T-cell (primary cell): ENCODE measurements at places on chromosomes 13 and 19.
A peak's percentile ranks its signal among the peaks of the same experiment; 100 is the strongest.

- no peaks in the 10 kb centered on the region for H3K27me3 ChIP-seq
- no peak overlapping the region for H3K4me3 ChIP-seq
- no peak overlapping the region for H3K27ac ChIP-seq
- no peak for DNase-seq
- no peaks in the 10 kb centered on the region for H3K36me3 ChIP-seq
- H3K4me1 ChIP-seq = peaks cover 9% of the 10 kb centered on the region
Observed at GRCh38 chr13:94535775-94536174, 56.3 kb upstream of the DCT start.

DNA sequence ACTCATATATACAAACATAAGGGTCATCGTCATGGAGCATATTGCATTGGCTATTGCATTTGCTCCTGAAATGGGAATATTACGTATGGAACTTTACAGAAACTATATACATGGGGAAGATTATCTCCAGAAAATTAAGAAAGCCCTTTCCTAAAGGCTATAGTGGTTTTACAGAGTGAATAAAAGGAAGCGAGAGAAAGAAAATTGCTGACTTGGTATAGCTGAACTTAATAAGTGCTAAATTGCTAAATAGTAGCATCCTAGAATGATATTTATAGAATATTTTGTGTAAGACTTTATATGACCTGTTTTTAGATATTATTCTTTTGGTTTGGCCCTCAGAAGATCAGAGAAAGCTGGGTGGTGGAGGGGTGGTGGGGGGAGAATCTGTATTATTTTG, 114.6 kb downstream of the FLT1 start:
- H3K4me1 ChIP-seq = no peaks in the 10 kb centered on the region
- H3K4me3 ChIP-seq = no peak overlapping the region
- H3K27me3 ChIP-seq = no peaks in the 10 kb centered on the region
- DNase-seq = no peak

DNA sequence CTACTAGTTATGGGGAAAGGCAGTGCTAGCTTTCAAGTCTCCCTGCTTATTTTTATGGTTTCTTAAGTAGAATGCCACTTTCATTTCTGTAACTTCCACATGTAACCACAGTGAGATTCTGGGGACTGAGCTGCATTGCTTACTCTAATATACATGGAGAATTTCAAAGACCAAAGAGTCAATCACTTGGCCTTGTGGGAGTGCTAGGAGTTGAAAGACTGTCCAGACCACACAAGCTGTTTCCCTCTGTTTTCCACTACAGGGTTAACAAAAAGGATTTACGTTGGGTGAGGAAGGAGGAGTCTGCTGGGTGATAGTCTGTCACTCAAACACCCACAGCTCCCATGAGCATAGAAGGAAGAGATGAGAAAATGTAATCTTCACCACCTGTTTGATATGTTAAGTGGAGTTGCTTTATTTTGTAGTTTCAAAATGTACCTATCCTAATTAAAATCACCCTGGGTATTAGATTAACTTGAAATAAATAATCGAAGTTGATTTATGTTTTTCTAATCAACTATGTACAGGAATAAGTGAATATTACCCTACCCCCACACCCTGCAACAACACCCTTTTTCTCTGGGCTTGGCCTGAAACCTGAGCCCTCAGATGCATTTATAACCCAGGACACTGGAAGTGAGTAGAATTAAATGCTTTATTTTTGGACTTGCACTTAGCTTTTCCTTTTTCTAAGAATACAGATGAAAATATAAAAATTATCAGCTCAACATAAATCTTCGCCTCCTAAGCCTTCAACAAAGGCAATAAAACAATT, 225.8 kb upstream of the SLC10A2 start:
- no peaks in the 10 kb centered on the region for H3K4me1 ChIP-seq
- no peak overlapping the region for H3K4me3 ChIP-seq
- H3K36me3 ChIP-seq = no peaks in the 10 kb centered on the region
- DNase-seq = no peak

DNA sequence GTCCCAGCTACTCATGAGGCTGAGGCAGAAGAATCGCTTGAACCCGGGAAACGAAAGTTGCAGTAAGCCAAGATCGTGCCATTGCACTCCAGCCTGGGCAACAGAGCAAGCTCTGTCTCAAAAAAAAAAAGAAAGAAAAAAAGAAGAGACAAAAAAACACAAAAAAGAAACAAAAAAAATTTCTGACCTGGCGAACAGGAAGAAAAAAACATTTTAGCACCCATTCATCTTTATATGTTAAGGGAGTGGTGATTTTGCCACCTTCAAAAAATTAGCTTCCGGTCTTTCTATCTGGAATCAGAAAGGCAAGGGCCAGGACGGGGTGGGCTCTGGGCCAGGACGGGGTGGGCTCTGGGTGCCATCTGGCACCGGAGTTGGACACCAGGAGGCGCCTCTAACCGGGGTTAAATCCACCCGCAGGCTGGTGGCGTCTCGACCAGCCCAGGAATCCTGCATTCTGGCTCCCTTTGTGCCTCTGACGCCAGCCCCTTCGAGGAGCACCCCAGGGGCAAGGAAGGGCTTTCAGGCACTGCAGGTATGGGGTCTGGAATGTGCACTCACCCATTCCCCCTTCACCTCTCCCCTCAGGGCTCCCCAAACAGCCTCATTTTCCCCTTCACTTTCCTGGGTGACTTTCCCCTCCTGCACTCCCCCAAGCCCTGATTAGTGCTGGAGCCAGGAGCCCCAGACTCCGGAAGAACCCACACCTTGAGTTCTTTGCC, 10.4 kb upstream of the ZSWIM4 start:
- H3K4me1 ChIP-seq = peaks cover 49% of the 10 kb centered on the region
- no peaks in the 10 kb centered on the region for H3K36me3 ChIP-seq
- peak; percentile 68 for DNase-seq
- H3K4me3 ChIP-seq = no peak overlapping the region

- no peaks in the 10 kb centered on the region for H3K4me1 ChIP-seq
- DNase-seq = no peak
- H3K27ac ChIP-seq = no peak overlapping the region
- H3K36me3 ChIP-seq = no peaks in the 10 kb centered on the region
Observed at GRCh38 chr13:76638181-76638580, 248.0 kb downstream of the KCTD12 start.

DNA sequence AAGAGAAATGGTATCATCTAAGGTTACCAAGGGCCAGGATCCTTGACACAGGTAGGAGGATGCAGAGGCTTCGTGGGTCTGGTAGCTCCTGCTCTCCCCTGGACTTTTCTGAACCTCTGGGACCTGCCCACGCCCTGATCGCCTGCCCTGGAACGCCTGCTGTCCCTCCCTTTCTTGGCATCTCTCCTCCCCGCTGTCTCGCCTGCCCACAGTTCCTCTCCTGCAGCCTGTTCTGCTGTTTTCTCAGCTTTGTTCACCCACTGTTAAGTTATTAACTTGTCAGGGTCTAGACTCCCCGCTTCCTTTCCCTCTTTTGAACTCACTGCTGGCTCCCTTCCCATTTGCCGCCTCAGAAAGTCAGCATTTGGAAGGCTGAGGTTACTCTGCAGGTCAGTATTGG, 19.8 kb downstream of the SERP2 start:
- H3K36me3 ChIP-seq = no peaks in the 10 kb centered on the region
- H3K27me3 ChIP-seq = no peaks in the 10 kb centered on the region
- H3K4me3 ChIP-seq = no peak overlapping the region
- no peaks in the 10 kb centered on the region for H3K4me1 ChIP-seq

DNA sequence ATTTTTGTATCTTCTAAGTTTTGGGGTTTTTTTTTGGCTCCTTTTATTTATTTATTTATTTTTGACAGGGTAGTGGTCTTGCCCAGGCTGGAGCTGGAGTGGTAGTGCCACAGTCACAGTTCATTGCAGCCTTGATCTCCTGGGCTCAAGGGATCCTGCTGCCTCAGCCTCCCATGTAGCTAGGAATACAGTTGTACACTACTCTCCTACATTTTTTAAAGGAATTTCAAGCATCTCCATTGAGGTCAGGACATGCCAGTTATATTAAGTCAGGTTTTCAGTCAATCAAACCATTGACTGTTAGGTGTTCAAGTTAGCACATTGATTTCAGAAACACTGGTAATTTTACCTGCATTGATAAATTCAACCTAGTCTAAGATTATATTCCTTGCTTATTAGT, 480.5 kb upstream of the SPRY2 start:
- DNase-seq = no peak
- H3K4me3 ChIP-seq = no peak overlapping the region
- no peaks in the 10 kb centered on the region for H3K4me1 ChIP-seq
- no peaks in the 10 kb centered on the region for H3K36me3 ChIP-seq
- H3K27ac ChIP-seq = no peak overlapping the region
- H3K27me3 ChIP-seq = no peaks in the 10 kb centered on the region

- H3K36me3 ChIP-seq = peaks cover 3% of the 10 kb centered on the region
- peaks cover 9% of the 10 kb centered on the region for H3K4me1 ChIP-seq
- no peak overlapping the region for H3K27ac ChIP-seq
- DNase-seq = no peak
- H3K4me3 ChIP-seq = no peak overlapping the region
- peaks cover 7% of the 10 kb centered on the region for H3K27me3 ChIP-seq
Observed at GRCh38 chr19:44055870-44056269, 4.0 kb downstream of the ZNF223 start.

GRCh38 chr19:11130824-11131455, 24.6 kb downstream of the SPC24 start:
- H3K4me1 ChIP-seq = no peaks in the 10 kb centered on the region
- H3K27ac ChIP-seq = no peak overlapping the region
- H3K27me3 ChIP-seq = no peaks in the 10 kb centered on the region
- peak; percentile 66 for DNase-seq

DNA sequence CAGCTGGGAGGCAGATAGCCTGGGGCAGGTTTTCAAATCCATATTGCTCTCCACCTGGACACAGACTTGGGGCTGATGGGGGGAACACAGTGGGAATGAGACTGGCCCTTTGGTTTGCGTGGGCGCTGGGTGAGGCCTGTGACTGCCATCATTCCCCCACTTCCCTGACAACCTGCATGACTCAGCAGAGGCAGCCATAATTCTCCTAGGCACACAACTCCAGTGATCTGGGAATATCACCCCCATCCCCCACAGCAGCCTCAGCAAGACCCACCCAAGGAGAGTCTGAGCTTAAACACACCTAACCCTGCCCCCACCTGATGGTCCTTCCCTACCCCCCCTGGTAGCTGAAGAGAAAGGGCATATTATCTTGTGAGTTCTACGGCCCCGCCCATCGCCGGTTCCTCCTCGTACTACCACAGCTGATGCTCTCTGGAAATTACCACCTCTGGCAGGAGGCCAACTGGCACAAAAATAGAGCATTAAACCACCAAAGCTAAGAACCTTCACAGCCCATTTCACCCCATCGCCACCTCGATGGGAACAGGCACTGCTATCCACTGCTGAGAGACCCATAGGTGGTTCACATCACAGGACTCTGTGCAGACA, 71.0 kb downstream of the RNF17 start:
- peaks cover 18% of the 10 kb centered on the region for H3K27me3 ChIP-seq
- H3K27ac ChIP-seq = no peak overlapping the region
- H3K4me1 ChIP-seq = no peaks in the 10 kb centered on the region

GRCh38 chr19:53177986-53178385, 15.2 kb downstream of the ZNF665 start:
- H3K27me3 ChIP-seq = no peaks in the 10 kb centered on the region
- no peak overlapping the region for H3K27ac ChIP-seq
- no peaks in the 10 kb centered on the region for H3K4me1 ChIP-seq
- no peak overlapping the region for H3K4me3 ChIP-seq
- no peak for DNase-seq

GRCh38 chr19:8609279-8610040, 1.1 kb downstream of the ADAMTS10 start:
- peaks cover 41% of the 10 kb centered on the region for H3K4me1 ChIP-seq
- H3K27ac ChIP-seq = no peak overlapping the region
- peaks cover 16% of the 10 kb centered on the region for H3K27me3 ChIP-seq
- DNase-seq = no peak

DNA sequence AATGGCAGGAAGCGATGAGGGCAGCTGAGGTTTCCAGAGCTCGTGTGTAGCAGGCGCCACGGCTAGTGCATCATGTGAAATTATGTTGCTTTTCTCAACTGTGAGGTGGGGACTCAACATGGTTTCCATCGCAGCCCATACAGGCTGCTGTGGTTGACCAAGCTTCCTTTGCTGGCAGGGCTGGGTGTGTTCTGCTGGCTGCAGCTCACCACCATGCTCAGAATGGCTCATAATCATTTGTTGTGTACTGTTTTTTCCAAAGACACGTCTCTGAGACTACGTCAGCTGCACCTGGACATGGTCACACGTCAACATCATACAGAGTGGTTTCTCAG, 16.1 kb upstream of the RASA3 start:
- H3K4me3 ChIP-seq = peak overlapping the region; percentile 1
- H3K27me3 ChIP-seq = no peaks in the 10 kb centered on the region
- peak; percentile 91 for DNase-seq

GRCh38 chr13:84896128-84896527, 903.1 kb downstream of the SLITRK6 start:
- no peak overlapping the region for H3K4me3 ChIP-seq
- H3K36me3 ChIP-seq = no peaks in the 10 kb centered on the region
- H3K27ac ChIP-seq = no peak overlapping the region
- no peaks in the 10 kb centered on the region for H3K4me1 ChIP-seq
- no peak for DNase-seq

GRCh38 chr19:45305007-45305406, 17.7 kb downstream of the CKM start:
- peaks cover 4% of the 10 kb centered on the region for H3K36me3 ChIP-seq
- no peak overlapping the region for H3K27ac ChIP-seq
- no peaks in the 10 kb centered on the region for H3K4me1 ChIP-seq
- H3K27me3 ChIP-seq = no peaks in the 10 kb centered on the region
- no peak overlapping the region for H3K4me3 ChIP-seq
- DNase-seq = no peak

DNA sequence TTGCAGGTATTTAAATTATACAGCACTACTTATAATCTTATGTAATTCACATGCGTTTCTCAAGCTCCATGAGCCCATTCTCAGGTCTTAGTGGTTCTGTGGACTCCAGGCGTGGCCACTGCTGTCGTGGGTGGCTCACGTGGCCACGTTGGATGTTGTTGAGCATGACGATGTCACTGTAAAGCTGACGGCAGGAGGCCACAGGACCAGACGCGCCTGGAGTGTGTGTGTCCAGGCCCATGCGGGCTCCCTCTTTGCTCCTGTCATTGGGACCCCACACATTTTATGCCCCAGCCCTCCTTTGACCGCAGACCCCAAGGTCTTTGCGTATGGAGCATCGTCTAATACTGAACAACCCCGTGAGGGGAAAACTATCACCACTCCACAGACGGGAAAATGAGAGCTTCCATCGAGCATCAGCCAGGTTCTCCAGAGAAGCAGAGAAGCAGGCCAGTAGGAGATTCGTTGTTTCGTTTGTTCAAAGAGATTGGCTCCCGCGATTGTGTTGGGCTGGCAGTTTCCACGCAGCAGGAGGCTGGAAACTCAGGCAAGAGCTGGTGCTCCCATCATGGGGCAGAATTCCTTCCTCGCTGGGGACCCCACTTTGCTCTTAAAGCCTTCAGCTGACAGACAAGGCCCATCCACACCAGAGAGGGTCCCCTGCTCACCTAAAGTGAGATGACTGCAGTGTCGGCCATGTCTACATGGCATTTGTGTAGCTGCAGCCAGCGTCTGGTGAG, 129.3 kb upstream of the SPACA7 start:
- H3K27ac ChIP-seq = no peak overlapping the region
- no peak for DNase-seq
- H3K4me1 ChIP-seq = no peaks in the 10 kb centered on the region
- no peak overlapping the region for H3K4me3 ChIP-seq
- no peaks in the 10 kb centered on the region for H3K36me3 ChIP-seq
- peaks cover 12% of the 10 kb centered on the region for H3K27me3 ChIP-seq
